NCI-H524 (cell line): ENCODE measurements at places on chromosomes 3 and 15.
A peak's percentile ranks its signal among the peaks of the same experiment; 100 is the strongest.

GRCh38 chr3:138938056-138938876, 8.7 kb downstream of the FOXL2 start:
- no peak for DNase-seq

DNA sequence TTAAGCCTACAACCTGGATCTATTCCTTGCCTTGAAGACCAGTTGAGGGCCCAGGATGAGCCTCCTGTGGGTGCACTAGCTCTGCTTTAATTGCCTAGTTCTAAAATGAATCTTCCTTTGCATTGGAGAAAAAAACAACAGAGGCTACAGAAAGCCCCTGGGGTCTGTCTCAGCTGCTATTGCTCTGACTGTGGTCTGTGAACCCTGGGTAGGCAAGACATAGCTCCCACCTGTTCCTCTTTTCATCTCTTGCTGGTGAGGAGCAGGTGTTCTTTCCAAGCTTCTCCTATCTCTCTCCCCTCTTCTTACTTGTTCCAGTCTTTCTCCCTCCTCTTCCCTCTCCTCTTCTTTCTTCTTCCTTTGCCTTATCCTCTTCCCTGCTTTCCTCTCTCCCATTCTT, 28.8 kb downstream of the RBP2 start:
- DNase-seq = peak; percentile 25

GRCh38 chr3:130604806-130605205, 87.8 kb downstream of the COL6A6 start:
- no peak for DNase-seq

DNA sequence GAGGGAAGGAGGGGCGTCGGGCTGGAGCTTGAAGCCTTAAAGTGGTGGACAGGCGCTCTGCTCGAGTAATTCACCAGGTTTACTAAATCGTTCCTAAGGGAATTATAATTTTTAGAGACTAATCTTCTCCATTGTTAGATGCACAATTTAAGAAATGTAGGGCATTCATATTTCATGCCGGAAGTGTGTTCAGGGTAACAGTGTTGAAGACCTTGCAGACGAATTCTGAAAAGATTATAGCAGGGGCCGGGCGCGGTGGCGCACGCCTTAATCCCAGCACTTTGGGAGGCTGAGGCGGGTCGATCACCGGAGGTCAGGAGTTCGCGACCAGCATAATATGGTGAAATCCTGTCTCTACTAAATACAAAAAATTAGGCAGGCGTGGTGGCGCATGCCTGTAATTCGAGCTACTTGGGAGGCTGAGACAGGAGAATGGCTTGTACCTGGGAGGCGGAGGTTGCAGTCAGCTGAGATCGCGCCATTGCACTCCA, 365 bp upstream of the GTF2A2 start:
- no peak for DNase-seq

- no peak for DNase-seq
Measured at GRCh38 chr15:36881516-36881915, 218.8 kb downstream of the MEIS2 start.

DNA sequence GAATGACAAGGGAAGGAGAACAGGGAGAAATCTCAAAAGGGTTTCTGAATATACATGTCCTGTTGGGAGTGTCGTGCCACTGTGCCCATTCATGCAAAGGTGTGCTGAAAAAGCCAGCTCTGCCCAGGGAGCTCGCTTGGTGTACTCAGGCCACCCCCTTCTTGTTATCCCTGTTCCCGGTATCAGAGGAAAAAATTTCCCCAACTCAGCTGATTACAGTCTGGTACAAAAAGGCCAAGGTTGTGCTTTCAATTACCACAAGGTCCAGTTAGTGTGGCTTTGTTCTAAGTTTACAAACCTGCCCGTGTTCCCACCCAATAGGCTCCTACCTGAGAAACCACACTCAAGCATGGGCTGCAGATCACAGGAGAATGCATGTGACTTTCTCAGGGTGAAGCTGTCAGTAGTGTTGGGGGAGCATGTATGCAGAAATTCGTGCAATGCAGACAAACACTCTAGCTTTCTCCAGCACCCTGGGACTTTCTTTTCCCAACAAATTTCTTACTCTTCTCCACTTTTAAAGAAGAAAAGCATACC, 648.5 kb downstream of the NR2F2 start:
- DNase-seq = no peak

DNA sequence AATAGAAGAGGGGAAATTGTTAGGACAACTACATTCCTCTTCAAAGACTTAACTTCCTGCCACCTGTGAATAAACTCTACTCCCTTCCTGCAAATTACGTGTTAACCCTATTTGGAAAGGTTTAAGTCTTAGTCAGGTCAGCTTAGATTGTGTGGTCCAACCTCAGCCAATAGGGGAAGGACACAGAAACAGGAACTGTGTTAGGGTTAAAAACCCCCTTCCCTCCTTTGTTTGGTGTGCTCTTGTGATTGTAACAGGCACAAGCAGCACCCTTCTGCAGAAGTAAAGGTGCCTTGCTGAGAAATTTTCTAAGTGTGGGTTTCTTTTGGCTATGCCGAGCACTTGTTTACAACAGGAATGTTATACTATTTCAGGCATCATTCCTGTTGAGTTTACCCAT, 45.0 kb upstream of the FSTL1 start:
- DNase-seq = no peak

DNA sequence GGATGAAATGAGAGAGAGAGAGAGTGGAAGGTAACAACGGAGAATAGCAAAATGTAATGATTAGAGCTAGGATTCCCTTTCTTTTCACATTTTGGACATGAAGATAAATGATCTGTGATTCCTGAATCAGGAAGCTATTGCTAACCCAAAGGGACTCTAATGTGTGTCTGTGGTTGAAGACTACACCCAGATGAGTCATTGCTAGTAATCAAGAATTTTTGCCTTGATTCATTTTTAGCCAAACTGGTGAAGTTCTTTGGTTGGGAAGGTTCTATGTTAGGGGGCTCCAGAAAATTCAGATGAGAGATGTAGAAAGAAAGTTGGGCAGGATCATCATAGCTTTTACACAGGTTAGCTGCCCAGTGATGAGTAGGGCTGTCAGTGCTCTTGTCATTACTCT, 116.4 kb downstream of the DUT start:
- DNase-seq = no peak

DNA sequence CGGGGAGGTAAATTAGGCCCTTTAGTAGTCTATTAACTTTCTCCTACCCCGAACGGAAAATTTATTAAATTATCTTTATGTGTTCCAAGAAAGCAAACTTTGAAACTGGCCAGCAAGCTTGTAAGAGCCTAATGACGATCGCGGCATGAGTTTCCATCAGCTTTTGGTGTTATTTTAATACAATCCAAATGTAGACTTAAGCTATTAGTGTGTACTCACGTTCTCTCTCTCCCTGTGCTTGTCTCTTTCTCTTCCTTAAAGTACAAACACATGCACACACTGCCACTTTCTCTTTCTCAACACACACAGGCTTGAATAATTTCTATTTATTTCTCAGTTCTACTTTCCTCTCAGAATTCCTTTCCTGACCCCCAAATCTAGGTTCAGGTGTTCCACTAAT, 108.8 kb upstream of the MME start:
- no peak for DNase-seq

DNA sequence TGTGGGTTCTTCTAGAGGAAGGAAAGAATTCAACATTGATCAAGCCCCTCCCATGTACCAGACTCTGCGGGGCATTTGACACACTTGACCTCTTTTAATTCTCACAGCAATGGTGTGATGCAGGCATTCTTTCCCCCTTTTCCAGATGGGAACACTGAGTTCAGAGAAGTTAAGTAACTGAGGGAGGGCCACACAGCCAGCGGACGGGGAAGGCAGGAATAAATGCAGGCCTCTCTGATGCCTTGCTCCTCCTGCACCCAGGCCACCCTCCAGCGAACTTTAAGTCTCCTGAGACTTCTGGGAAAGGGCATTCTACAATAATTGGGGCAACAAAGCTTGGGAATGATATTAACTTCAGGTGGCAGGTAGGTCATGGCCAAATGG, 227.4 kb downstream of the UACA start:
- DNase-seq = no peak

GRCh38 chr15:39238443-39238842, 342.4 kb upstream of the THBS1 start:
- no peak for DNase-seq

GRCh38 chr3:184815046-184815930, 3.3 kb downstream of the VPS8 start:
- no peak for DNase-seq

DNA sequence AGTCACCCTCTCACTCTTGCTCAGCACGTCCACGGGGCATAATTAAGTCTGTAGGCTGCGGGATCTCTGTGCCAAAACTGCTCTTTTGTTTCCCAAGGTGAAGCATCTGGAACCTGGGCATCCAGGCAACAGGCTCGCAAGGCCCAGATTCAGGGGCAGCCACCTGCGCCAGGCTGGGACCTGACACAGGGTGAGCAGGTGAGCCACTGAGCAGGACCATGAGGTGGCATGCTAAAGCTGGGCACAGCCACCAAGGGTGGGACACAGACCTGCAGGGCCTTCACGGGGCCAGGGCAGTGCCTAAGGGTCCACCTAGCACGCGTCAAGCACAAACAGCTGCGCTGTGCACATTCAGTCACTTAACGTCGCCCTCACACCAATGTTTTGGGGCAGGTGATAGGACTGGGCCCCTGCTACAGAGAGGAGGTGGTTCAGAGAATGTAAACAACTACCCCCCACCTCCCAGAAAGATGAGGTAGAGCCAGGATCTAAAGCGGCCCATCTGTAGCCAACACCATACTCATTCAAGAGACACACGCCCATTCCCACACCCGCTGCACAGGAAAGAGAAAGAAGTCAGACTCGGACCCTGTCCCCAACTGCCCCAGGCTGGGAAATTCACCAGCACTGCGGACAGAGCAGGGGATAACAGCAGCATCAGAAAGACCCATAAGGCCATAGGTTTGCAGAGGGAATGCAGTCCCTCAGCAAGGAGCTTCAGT, 16.3 kb downstream of the XXYLT1 start:
- DNase-seq = no peak

GRCh38 chr15:46543626-46544025, 908.8 kb downstream of the SQOR start:
- no peak for DNase-seq

- no peak for DNase-seq
Measured at GRCh38 chr3:182116386-182116785, 404.7 kb downstream of the SOX2 start.

DNA sequence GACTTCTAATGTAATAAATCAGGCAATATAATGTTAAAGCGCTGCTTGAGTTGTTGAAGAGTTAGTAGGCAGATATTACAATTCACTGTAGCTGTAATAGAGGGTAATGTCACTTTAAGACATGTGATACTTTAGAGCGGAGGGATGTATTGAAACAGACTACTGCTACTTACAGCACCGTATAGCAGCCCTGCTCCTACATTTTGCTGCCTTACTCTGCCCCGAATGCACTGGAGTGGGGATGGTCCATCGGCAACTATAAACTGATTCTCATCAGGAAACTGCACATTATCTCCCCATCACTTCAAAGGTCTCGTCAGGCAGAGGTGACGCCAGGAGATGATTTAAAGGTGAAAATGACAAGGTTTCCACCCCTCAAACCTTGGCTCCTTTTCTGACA, 349.7 kb upstream of the SUCLG2 start:
- no peak for DNase-seq

DNA sequence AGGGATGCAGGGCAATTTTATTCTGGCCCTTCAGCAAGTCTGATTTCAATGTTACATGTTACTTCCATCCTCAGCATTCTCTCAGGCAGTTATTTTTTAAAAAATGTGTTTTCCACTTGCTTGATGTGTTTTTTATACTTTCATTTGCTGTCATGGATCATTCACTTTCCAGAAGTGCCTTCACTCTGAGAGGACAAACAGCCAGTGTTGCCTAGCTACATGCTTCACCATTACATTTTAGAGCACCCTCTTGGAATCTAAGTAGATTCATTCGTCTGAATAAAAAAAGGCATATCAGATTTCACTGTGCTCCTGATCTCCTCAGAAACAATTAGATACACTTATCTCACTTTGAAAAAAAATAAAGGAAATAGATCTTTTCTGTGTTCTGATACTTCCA, 93.6 kb upstream of the POU1F1 start:
- peak; percentile 6 for DNase-seq

- no peak for DNase-seq
Measured at GRCh38 chr15:89781055-89781454, 4.9 kb downstream of the MESP2 start.

DNA sequence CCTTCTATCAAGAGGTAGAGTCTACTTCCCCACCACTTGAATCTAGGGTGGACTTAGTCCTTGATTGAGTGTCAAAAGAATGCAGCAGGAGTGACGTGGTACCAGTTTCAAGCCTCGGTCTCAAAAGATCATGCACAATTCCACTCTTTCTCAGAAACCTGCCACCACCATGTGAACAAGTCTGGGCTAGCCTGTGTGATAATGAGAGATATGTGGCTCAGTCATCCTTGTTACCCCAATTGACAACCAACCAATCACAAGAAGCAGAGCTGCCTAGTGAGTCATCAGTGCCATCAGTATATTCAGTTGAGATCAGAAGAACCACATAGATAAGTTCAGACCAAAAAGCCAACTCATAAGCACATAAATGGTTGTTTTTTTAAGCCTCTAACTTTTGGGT, 374.5 kb downstream of the IL20RB start:
- DNase-seq = no peak

- DNase-seq = no peak
Measured at GRCh38 chr3:95399585-95399984, 1336.7 kb downstream of the NSUN3 start.

DNA sequence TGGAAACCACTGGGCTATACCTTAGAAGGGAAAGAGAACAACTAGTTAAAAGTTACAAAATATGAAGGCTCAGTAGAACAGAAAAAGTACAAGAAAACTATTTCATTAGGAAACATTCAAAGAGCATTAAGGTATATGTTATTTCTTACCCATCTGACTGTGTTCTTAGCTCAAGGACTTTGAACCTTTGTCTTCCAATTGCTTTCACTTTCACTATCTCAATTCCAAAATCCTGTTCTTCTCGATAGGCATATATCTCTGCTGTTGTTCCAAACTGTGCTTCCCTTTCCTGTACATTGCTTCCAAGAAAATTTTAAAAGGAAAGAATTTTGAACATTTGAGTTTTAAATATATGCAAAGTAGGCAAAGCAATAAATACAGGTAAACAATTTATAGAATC, 6.9 kb downstream of the CRBN start:
- DNase-seq = no peak

GRCh38 chr3:196141052-196141865, 59.4 kb upstream of the TFRC start:
- DNase-seq = no peak

- DNase-seq = peak; percentile 97
Measured at GRCh38 chr3:72303926-72304325, 519.0 kb upstream of the PROK2 start.

GRCh38 chr15:29090617-29091466, 178.8 kb downstream of the NSMCE3 start:
- DNase-seq = peak; percentile 21

- DNase-seq = no peak
Measured at GRCh38 chr3:157122116-157122515, 37.8 kb downstream of the CCNL1 start.

GRCh38 chr3:65674226-65674625, 364.5 kb downstream of the MAGI1 start:
- DNase-seq = no peak

DNA sequence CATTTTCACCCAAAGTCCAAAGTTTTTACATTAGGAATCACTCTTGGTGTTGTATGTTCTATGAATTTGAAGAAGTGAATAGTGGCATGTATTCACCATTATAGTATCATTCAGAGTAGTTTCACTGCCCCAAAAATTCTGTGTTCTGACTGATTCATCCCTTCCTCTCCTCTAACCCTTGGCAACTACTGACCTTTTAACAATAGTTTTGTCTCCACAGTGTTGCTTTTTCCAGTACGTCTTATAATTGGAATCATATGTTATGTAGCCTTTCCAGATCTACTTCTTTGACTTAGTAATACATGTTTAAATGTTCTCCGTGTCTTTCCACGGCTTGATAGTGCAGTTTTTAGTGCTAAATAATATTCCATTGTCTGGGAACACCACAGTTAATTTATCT, 379.0 kb upstream of the SGO1 start:
- no peak for DNase-seq
